SK-N-MC (cell line): ENCODE measurements at places on chromosomes 7 and 10.

DNA sequence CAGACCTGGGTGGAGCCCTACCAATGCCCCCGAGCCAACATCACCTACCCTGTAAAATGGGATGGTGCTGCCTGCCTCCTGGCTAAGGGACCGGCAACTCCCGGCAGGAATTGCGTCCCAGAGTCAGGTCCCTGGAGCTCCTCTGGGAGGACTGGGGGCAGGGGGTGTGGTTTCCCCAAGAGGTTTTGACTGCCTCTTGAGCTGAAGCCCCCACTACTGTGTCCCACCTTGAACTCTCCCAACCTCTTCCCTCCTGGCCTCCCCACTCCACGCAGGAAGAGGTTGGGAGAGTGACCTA lies 1.3 kb downstream of the SH2B2 start:
- DNase-seq: no peak

DNA sequence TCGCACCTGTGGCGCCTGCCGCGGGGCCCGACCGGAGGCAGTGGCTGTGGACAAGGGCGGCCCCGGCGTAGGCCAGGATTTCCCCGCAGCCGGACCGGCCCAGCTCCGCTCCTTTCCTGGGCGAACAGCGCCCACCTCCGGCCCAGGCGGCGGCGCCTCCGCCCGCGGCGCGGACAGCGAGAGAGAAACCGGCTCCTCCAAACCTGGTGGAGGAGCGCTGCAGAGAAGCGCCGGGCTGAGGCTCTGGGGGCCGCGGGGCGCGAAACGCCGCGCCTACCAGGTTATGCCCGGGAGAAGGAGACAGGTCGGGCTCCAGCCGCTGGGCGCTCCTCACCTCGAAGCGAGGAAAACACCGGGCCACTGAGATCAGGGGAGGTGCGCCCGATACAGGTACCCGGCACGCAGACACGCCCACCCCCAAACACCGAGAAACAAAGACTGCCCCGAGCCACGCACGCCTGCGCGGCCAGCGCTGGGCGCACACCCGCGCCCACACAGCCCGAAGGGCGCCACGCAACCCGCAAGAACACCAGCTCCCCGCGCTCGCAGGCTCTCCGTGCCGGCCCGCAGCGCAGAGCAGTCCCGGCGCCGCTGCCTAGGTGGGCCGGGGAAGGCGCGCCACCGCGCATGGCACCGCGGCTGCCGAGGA lies 3.3 kb downstream of the GRID1 start:
- no peak for DNase-seq

GRCh38 chr7:101386558-101387231 lies 24.0 kb downstream of the COL26A1 start:
- DNase-seq: no peak

- DNase-seq: no peak
These were observed 73.2 kb upstream of the GPR158 start for GRCh38 chr10:25101461-25102146.

GRCh38 chr10:127524229-127524628 lies 24.9 kb upstream of the NPS start:
- DNase-seq: no peak

GRCh38 chr7:45971171-45971570 lies 50.1 kb upstream of the IGFBP3 start:
- no peak for DNase-seq

GRCh38 chr10:92567952-92568600 lies 5.8 kb downstream of the IDE start:
- DNase-seq: no peak

DNA sequence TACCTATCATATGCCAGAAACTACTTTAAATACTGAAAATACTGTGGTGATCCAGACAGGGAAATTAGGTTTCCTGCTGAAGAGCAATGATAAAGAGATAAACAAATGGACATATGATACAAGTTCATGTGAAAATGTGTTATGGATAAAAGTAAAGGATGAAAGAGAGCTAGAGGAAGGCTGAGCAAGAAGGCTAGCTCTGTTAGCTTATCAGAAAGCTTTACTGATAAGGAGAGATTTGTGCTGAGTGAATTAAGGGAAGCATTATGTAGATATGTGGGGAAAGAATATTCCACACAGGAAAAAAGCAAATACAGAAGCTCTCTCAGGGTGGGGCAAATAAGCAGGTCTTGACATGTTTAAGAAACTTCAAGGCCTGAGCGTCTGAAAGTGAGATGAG lies 308.4 kb downstream of the HDAC9 start:
- no peak for DNase-seq
